ENCODE measurements at places on chromosomes 6 and 20.
A peak's percentile ranks its signal among the peaks of the same experiment; 100 is the strongest.

DNA sequence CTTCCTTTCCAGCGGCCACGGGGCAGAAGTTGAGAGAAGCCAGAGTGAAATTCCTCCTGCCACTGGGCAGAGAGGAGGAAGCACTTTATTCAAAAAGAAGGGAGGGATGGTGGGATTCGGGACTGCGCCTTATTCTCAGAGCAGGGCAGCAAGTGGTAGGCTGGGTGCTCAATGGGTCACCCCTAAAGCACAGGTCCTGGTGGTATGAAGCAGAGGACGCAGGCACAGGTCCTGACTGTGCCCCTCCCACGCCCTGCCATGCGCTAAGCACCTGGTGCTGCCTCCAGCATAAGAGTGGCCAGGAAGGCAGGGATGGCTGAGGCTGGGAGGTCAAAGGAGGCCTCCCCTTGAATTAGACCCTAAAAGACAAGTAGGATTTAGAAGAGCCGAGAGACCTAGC is 4.9 kb upstream of the GRM4 start:
- DNase-seq, result no peak

DNA sequence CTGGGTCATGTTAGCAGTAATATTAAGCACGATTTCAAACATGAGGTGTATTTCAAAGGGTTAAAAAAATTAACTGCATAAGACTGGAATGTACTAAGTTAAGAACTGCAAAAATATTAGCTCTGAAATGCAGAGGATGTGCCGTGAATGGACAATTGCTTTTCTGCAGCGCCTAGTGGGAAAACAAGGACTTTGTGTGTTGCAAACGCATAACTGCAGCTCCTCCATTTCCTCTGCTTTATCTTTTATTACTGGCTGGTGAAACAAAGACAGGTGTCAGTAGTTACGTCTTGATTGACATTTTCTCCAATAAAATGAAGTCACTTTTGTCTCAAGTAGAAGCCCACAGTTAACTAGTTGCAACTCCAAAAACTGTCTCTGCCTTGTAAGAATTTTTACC is 1.7 kb downstream of the PDE7B start:
- DNase-seq, result no peak

- peak; percentile 80 for DNase-seq
These were observed 16.9 kb downstream of the LAMA5 start for GRCh38 chr20:62350098-62350628.

DNA sequence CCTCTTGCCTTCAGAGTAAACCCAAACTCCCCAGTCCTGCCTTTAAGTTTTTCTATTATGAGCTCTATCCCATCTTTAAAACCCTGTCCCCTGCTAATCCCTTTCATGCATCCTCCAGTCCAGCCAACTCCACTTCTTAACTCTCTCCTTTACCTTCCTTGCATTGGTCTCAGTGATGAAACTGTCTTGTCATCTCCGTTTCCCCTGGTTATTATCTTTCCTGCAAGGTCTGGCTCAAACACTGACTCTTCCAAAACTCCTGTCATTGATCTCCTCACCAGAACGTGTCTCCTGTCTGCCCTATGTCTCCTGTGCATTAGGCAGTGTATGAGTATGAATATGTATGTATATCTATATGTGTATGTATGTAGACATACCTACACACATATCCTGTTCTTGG is 11.8 kb upstream of the FNDC1 start:
- DNase-seq, result no peak

DNA sequence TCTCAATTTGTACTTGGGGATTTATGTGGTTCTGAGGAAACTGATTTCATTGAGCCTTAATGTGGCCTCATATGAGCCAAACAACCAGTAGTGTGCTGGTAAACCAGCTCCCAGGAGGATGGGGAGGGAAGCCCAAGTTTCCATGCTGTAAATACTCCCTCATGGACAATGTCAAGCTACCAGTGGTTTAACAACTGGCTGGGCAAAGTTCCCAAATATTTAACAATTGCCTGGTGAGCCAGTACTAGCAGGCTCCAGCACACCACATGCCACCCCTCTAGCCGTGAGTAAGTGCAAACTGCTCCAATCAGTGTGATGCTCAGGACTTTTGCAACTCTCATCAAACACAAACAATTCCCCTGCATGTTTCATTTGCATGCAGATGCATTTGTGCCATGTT is 19.2 kb upstream of the CDKN1A start:
- no peak for DNase-seq
